Brain microvascular endothelial cell (primary cell): ENCODE measurements at places on chromosomes 7 and 10.

DNA sequence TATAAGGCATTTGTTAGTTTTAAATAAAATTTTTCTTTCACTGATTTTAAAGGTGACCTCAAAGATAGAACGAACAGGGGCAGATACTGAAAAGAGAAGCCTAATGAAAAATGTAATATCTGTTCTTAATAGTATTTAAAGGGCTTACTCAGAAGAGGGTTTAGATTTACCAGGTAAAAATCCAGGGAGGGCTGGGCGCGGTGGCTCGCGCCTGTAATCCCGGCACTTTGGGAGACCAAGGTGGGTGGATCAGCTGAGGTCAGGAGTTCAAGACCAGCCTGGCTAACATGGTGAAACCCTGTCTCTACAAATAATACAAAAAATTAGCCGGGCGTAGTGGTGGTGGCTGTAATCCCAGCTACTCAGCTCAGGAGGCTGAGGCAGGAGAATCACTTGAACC is 108.3 kb upstream of the CNTNAP2 start:
- DNase-seq: no peak

- DNase-seq: peak; percentile 99
Observed at GRCh38 chr7:132742189-132742612, 165.9 kb upstream of the PLXNA4 start.

DNA sequence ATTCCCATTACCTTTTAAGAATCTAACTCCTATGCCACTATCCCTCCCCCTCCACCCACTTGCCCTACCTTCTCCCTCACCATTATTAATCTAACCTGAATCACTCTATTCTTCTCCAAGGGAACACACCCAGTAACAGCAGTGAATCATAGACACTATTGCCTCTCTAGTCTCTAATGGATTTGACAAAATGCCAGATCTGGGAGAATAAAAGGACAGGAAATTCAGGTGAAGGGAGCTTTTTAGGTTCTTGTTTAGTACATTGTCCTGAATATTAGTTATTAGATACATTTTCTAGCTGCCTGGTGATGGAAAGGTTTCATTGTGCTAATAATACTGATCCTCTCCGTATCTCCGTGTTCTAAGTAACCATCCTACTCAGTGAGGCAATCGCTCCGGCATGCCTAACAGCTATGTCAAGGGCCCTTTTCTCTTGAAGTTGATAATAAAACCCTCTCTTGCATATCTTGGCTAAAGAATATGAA is 4.1 kb upstream of the SFR1 start:
- no peak for DNase-seq

GRCh38 chr10:132900211-132900756 is 42.1 kb downstream of the CFAP46 start:
- no peak for DNase-seq

- no peak for DNase-seq
Observed at GRCh38 chr10:44193567-44194220, 191.2 kb downstream of the CXCL12 start.

DNA sequence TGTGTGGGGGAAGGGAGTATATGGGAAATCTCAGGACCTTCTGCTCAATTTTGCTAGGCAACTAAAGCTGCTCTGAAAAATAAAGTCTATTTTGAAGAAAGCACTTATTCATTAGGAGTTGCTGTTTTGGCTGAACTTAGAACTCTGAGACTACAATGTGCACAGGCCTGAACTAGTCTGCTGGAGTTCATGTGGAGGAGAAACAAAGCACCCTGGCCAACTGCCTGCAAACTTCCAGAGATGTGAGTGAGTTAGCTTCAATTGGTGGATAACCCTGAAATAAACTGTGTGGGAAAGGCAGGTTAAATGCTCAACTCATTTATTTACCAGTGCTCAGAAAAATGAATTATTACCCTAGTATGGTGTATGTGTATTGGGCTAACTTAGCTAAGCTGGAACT is 17.3 kb upstream of the FAM241B start:
- no peak for DNase-seq

DNA sequence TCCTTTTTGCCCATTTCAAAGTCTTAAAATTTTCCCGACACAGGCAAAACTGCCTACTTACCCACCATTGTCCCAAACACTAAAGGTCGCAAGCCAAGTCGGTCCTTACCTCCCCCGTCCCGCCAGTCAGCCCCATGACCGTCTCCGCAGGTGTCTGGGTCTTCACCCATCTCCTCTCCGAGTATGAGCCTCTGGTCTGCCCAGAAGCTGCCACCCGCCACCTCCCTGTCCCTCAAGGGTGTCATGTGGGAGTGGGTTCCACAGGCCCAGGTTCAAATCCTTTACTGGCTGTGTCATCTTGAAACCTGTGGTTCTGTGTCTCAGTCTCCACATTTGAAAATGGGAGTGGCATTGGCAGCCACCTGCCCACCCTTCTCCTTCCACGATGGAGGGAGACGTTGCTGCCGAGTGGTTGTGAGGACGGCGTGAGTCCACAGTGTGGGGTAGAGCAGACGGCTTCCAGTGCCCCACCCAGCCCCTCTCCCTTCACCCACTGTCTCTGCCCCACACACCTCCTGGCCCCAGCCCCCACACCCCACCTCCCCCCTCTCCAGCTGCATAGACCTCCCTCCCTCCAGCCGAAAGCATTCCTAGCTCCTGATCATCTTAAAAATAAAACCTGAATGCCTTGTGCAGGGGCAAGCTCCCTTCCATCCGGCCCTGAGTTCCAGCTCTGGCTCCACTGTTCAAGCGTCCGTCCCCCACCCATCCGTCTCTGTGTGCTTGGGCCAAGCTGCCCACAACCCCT is 35.3 kb downstream of the FOXL3 start:
- no peak for DNase-seq

GRCh38 chr10:113604572-113604971 is 51.7 kb downstream of the HABP2 start:
- no peak for DNase-seq

DNA sequence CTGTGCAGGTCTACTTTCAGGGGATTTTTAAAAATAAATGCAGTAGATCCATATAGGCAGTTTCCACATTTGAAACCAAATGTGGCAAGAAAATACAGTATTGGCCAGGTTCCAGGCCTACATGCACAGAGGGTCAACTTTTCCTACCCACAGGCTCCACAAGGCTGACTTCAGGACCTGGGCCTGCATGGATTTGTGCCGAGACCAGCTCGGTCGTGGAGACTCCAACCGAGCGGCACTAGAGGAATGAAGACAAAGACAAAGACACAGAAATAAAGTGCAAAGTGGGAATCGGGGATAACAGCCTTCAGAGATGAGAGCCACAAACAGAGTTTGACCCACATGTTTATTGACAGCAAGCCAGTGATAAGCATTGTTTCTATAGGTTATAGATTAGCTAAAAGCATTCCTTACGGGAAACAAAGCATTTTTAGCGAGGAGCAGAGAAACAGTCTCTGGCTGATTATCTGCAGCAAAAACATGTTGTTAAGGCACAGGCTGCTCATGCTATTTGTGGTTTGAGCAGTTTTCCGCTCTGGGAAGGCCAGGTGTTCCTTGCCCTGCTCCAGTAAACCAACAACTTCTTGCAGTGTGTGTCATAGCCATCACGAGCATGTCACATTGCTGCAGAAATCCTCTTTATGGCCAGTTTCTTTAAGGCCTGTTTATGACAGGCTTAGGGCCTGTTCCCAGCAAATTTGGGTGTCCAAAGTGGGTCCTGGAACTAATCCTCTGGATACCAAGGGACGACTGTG is 52.6 kb downstream of the ZNF37A start:
- no peak for DNase-seq

DNA sequence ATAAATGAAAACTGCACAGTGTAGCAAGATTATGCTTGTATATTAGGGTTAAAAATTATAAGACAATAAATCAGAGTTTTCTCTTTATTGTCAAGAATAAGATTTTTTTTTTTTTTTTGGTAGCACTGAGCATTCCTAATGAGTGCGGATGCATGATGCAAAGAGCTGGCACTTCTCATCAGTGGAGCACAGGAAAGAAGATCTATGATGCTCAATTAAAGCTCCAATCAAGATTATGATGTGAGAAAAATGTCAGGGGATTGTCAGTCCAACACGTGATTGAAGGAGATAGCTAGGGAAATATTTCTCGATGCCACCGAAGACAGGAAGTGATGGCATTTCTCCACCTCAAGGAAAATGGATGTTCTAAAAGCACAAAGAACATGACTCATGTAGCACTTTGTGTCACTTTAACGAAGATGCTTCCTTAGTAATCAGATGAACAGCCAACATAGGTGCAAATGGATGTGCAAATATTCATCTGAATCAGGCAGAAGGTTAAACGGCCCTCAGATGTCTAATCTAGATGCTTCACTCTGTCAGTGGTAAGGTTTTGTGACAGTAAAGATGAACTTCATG is 240.9 kb downstream of the THSD7A start:
- no peak for DNase-seq

DNA sequence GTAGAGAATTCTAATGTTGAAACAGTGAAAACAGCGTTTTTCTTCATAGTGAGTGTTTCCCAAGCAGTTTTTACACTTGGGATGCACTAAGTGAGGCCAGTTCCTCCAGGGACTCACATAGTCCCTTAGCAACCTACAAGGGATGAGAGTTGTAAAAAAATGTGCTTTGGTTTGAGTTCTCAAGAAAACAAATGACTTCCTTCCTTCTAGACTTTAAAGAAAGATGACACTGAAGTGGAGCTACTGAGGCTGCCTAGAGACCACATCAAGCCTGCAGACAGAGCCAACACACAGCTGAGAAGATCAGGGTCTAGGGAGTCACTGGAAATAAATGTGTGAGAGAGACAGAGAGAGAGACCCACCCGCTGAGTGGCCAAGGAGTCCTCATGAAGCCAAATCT is 264.4 kb downstream of the TNS3 start:
- no peak for DNase-seq

- no peak for DNase-seq
Observed at GRCh38 chr7:2872296-2872874, 28.3 kb upstream of the GNA12 start.

DNA sequence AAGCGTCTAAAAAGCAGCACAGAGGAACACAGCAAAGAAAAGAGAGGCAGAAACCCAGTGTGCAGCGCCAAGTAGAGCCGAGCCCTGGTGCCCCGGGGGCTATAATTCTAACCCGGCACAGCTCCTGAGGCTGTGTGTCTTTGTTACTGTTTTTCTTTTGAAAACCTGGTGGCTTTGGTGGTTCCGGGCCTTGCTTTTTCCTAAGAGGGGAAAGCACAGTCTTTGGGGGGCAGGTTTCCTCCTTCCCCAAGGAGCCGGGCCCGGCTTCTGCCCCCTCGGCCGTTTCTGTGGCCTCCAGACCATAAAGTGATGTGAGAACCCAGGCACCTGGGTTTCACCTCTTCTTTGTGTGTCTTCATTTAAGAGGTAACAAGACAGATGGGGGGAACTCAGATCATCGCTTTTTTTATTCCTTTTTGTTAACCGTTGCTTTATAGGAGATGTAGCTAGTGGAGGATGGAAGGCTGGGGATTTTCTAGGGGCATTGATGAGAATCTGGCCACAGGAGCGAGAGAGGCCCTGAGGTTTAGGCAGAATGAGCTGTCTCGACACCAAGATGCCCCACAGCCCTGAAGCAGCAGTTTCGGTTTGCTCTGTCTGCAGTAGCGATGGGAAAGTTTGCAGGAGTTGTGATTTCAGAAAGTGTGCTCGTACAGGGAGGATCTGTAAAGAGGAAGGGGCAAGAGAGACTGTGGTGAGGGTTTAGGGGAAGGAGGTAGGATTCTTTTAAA is 367.8 kb upstream of the GALNT17 start:
- no peak for DNase-seq
